Urinary bladder (tissue), 4 donors: ENCODE measurements at places on chromosomes 7 and 10. TPM values are rescaled to one million over a fixed set of nuclear protein-coding genes. Genes with fewer than 3 reads are reported as not detected.

DNA sequence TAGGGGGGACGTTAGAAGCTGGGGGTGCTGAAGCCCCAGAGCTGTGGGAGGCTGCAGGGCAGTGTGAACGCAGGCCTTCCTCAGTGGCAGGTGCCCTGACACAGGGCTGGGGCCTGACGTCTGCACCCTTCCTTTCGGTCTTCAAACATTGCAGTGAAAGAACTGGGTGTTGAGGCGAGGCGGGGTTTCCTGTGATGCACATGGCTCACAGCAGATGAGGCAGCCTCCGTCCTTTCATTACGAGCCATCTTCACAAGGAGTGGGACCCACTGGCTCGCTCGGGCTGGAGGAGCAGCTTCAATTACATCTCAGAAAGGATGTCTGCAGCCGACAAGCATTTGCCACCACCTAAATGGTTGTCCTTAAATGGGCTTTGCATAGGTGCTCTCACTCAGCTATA, 180.3 kb upstream of the SHH start:
- no peak for DNase-seq

HIBADH gene
- total RNA-seq = 52.4 TPM

STOX1 gene
- total RNA-seq = 4.7 TPM

GDF2 gene
- not detected for total RNA-seq

KDM7A gene
- 13.9 TPM for total RNA-seq

- DNase-seq = no peak
Measured at GRCh38 chr7:100878013-100878412, 3.1 kb downstream of the SRRT start.

DNA sequence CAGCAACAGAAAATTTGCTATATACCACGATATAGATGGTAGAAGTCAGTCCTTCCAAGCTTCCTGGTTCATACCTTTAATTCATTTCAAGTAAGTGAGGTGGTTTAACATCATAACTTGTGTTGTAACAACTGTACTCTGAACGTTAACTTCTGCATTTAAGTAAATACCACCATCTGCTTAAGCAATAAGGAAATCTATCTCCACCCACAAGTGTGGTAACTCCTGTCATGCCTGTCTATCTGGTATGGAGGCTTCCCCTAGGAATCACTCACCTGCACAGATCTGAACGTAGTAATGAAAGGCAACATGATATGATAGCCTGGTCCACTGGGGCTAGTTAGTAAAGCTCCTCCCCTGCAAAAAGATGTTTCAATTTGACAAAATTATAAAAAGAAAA, 2.3 kb downstream of the ERLIN1 start:
- no peak for DNase-seq

GRCh38 chr10:9028231-9028630, 973.7 kb downstream of the GATA3 start:
- DNase-seq = no peak

MKRN1 gene
- total RNA-seq = 68.4 TPM

ATP6V0A4 gene
- 0.37 TPM for total RNA-seq

DNA sequence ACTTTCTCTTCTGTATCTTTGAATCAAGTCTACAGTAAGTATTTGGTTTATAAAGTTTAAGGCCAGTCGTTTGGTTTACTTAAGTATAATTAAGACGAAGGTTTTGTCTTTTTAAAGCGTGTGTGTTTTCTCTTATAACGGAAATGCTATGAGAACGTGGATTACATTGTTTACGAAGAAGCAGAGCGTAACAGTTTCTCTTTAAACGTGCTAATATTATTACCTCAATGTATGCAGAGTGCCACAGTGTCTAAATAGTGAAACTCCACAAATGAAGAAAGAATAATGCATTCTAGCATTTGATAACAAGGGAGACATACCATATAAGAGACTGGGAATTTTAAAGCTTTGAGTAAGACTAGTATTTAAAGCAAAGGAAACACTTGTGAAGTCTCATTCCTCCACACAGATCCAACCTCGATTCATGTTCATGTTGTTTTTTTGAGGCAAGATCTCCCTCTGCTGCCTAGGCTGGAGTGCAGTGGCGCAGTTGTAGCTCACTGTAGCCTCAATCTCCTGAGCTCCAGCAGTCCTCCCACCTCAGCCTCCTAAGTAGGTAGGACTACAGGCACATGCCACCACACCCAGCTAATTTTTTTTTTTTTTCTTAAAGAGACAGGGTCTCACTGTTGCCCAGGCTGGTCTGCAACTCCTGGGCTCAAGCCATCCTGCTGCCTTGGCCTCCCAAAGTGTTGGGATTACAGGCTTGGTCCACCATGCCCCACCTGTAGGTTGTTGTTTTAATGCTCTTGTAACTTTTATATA, 75.1 kb downstream of the ANKRD61 start:
- no peak for DNase-seq

DNA sequence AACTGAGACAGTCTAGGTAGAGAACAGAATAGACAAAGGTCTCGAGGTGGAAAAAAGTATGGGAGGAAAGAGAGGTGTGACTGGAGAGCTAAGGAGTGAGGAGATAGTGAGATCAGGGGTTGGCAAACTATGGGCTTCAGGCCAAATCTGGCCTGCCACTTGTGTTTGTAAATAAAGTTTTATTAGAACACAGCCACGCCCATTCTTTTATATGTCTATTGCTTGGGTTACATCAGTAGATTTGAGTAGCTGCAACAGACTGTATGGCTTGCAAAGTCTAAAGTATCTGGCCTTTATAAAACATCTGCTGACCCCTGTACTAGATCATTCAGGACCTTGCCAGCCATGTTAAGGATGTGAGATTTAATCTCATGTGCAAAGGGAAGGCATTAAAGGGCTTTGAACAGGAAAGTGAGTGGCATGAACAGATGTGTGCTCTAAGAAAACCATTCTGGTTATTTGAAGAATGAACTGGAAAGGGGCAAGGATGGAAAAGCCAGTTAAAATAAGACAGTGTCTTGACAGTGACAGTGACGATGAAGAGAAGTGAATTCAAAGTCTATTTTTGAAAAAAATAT, 240.3 kb downstream of the RNLS start:
- DNase-seq = no peak

GRCh38 chr10:119176166-119176565, 2.4 kb downstream of the PRDX3 start:
- DNase-seq = no peak

STEAP1B gene
- total RNA-seq = 3.2 TPM

PTPN20 gene
- 8.6 TPM for total RNA-seq

- DNase-seq = no peak
Measured at GRCh38 chr7:130393101-130393561, 12.8 kb downstream of the CPA1 start.

DNA sequence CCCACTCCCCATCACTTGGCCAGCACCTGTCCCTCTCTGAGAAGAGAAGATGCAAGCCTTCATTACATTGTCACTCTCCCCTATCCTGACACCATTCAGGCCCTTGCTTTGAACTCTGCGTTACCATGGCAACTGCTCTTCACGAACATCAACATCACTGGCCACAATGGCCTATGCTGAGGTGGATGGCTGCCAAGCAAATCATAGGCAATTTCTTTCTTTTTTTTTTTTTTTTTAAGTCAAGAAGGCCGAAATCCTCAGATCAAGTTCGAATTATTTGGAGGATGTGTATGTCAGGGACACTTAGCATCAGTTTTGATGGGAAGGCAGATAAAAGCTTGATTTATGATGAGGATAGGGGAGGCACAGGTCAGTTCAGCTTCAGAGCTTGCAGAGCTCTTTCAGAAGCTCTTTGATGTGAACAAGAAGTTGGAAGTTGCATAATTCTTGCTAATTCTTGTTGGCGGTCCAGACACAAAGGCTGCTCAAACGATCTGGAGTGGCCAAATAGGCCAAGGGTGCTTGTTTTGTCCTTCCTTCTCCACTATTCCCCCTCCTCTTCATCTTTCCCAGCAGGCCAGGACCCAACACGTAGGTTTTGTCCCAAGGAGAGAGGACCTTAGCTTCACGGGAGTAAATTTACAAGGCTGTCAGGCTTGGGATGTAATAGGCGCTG, 179.9 kb upstream of the NPVF start:
- DNase-seq = no peak

GRCh38 chr7:146826329-146826728, 709.7 kb downstream of the CNTNAP2 start:
- no peak for DNase-seq

GRCh38 chr10:130432271-130432670, 296.1 kb downstream of the GLRX3 start:
- DNase-seq = no peak
